ENCODE measurements at places on chromosomes 16 and 17. TPM values are rescaled to one million over a fixed set of nuclear protein-coding genes. Genes with fewer than 3 reads are reported as not detected.

The MT1B gene
- not detected for polyA plus RNA-seq

The RASL10B gene
- 4.3 TPM for polyA plus RNA-seq

- no peak for DNase-seq
Observed at GRCh38 chr16:22789281-22789945, 24.5 kb upstream of the HS3ST2 start.

The CDH8 gene
- 0.05 TPM for polyA plus RNA-seq

GRCh38 chr17:53150101-53150698 is 672.5 kb upstream of the KIF2B start:
- DNase-seq = peak; percentile 23

- DNase-seq = no peak
Observed at GRCh38 chr16:23395732-23396131, 57.3 kb downstream of the COG7 start.

Data from SK-N-SH (cell line).